ENCODE measurements at places on chromosomes 12 and 14. TPM values are rescaled to one million over a fixed set of nuclear protein-coding genes. Genes with fewer than 3 reads are reported as not detected.

RPGRIP1 gene
- polyA plus RNA-seq, result 0.93 TPM

ERP29 gene
- polyA plus RNA-seq, result 139 TPM

ANKRD33 gene
- polyA plus RNA-seq, result not detected

HOXC6 gene
- 1.2 TPM for polyA plus RNA-seq

VRTN gene
- polyA plus RNA-seq, result not detected

FAM161B gene
- 14.9 TPM for polyA plus RNA-seq

GMFB gene
- 65.6 TPM for polyA plus RNA-seq

KCNJ8 gene
- 26.7 TPM for polyA plus RNA-seq

IFNG-AS1 gene
- 0.12 TPM for polyA plus RNA-seq

AQP2 gene
- polyA plus RNA-seq, result 0.17 TPM

EGLN3 gene
- 44.4 TPM for polyA plus RNA-seq

CIT gene
- 28.9 TPM for polyA plus RNA-seq

GRCh38 chr12:110756611-110757010 lies 13.9 kb upstream of the PPP1CC start:
- no peak for DNase-seq

DNA sequence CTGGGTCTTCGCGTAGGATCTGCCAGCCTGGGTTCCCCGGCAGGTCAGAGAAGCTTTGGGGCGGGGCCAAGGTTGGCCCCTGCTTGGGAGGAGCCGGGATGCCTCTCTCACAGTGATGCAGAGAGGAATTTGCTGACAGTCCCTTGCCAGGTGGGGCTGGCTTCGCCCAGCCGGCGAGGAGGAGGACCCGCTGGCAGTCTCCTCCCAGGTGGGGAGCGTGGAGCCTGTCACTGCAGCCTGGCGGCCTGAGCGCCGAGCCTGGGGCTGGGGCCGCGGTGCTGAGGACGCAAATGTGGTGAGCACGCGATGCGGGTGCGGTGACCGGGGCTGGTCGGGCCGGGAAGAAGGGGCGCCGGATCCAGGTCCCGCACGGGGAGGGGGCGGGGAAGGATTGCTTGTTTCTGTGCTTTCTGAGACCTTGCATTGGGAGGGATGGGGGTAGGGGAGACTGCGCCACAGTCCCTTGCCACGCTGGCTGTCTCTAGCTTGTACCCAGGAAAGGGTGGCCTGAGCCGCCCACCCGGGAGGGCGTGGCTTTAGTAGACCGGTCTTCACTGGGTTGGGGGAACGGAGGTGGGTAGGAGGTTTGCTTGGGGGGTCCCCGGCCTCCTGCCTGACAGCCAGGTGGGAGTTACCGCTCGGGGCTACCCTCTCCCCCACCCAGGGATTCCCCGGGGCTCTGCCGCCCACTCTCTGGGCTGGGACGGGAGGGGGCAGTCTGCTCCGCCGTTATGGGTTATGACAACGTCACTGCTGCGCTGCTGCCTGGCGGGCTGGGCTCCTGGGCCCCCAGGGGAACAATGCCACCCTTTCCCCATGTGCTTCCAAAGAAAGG lies at the start of gene TMEM63C:
Gene TMEM63C (plus strand): TSS at position 196 of the 835 bp plus-strand sequence. CDS start 37,016 bp downstream, outside the sequence.
- DNase-seq, result no peak

DNA sequence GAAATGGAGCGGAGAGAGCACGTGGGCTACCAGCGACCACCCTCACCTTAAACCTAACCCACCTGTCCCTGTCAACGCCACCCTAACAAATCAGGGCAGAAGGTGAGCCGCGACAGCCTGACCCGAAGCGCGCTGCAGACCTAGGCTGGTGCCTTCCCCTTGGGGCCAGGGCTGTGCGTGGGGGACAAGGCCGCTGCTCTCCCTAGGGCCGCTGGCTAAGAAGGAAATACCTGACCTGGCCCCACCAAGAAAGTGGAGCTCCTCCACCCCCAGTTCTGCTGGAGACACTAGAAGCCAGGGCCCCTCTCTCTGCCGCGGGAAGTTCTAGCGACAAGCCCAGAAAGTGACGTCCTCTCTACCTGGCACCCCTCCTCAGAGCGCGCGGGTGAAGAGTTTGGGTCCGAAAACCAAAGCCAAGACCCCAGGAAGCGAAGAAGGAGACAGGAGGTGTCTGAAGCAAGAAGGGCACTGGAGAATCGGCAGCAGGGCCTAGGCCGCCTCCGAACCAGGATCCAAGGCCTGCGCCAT lies 7.5 kb downstream of the SIX1 start:
- DNase-seq, result no peak

- DNase-seq, result no peak
Measured at GRCh38 chr14:103296987-103297386, 37.0 kb upstream of the EIF5 start.

- peak; percentile 19 for DNase-seq
Measured at GRCh38 chr14:51479584-51480325, 172.0 kb upstream of the FRMD6 start.

- DNase-seq, result no peak
Measured at GRCh38 chr12:72748971-72749370, 476.8 kb downstream of the TRHDE start.

- DNase-seq, result no peak
Measured at GRCh38 chr12:102408487-102409297, 71.7 kb downstream of the IGF1 start.

DNA sequence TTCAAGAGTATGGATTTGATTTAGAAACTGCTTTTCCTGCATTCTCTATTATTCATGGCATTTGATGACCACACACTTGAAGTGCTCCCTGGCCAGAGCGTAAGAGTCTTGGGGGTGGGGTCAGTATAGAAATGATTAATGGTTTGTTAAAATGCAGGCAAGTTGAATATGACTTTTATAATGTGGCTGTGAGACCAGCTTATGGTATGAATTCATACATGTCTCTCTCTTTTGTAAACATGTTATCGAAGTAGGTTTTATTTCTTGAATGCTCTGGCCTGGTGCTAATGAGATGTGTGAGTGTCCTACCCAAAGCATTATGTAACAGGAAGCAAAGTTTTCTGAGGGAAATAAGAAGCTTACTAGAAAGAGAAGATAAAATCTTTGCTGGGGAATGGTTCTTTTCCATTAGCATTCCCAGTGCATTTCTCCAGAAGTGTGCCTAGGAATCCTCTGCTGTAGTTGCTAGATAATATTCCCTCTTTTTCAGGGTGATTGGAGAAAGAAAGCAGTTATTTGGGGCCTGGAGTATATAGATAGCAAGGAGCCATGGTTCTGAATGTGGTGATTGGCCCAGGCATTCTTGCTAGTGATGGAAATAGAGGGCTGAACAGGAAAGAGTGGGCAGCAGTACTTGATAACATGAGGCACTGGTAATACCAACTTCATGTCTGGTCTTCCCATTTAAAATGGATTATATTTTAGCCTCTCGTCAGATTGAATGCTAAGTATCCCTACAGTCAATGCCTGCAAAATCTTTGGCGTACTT lies 289.7 kb downstream of the RAD51B start:
- DNase-seq, result no peak

- no peak for DNase-seq
Measured at GRCh38 chr14:38502239-38502638, 246.3 kb upstream of the CLEC14A start.

DNA sequence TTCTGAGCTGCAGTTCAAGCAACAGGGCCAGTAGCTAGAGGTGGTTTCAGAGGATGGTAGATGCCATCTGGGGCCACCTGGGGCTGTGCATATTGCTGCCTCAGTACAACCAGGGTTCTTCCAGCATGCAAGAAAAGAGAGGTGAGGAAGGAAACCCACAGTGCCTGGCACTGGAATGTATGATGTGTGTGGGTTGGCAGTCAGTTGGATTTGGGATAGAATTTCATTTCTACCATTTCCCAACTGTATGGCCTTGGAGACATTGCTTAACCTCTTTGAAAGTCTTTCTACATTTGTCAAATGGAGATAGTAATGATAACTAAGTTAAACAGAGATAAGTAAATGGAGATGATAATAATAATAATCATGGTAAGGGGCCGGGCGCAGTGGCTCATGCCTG lies 10.2 kb upstream of the LRRC10 start:
- DNase-seq, result no peak

- DNase-seq, result no peak
Measured at GRCh38 chr14:81295958-81296923, 75.5 kb upstream of the GTF2A1 start.

GRCh38 chr12:132728502-132728901 lies 17.9 kb downstream of the PGAM5 start:
- no peak for DNase-seq

DNA sequence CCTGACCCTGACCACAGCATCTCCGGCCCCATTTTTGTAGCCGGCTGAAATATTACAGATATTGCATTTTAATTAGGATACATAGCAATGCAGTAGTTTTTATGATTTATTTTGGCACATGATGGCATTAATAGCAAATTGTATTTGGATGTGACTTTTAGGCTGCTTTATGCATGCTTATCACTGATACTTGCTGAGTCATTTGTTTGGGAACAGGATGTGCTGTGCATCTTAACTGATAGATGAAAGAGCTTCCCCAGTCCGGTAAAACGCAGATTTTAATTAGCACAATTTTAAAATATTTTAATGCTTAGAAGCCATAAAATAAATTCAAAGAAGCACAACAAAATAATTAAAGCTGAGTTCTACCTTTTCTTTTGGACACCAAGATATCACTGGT lies 90.7 kb downstream of the OTOGL start:
- DNase-seq, result no peak

- no peak for DNase-seq
Measured at GRCh38 chr12:62914443-62915203, 20.3 kb downstream of the PPM1H start.

GRCh38 chr12:94792693-94793092 lies 142.3 kb upstream of the TMCC3 start:
- DNase-seq, result peak; percentile 76

GRCh38 chr12:89072294-89073026 lies 279.8 kb downstream of the DUSP6 start:
- DNase-seq, result no peak

GRCh38 chr12:101379149-101379548 lies 28.4 kb downstream of the ARL1 start:
- DNase-seq, result no peak

DNA sequence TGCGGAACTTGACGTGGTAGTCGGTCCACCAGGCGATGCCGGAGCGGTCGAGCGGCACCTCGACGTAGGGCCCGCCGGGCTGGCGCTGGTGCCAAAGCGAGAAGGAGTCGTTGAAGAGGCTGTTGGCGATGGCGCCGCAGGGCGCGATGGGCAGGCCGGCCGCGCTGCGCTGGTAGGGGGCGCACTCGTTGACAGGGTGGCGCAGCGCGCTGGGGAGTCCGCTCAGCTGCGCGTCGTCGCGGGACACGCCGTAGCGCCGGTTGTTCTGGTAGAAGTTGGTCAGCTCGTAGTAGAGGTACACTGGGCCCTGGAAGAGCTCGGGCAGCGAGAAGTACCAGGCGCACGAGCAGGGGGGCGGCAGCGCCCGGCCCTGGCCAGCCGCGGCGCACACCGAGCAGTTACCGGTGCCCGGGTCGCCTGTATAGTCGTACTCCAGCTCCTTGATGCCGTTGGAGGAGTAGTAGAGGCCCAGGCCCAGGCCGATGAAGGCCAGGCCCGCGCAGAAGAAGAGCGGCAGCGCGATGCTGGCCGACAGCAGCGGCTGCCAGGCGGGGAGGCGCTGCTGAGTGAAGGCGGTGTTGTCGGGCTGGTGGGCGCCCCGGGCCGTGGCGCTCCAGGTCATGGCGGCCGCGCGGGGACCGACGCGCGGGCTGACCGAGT lies 482 bp downstream of the TMEM30B start:
- peak; percentile 65 for DNase-seq

GRCh38 chr12:109671502-109671901 lies 42.1 kb upstream of the FAM222A start:
- DNase-seq, result no peak

DNA sequence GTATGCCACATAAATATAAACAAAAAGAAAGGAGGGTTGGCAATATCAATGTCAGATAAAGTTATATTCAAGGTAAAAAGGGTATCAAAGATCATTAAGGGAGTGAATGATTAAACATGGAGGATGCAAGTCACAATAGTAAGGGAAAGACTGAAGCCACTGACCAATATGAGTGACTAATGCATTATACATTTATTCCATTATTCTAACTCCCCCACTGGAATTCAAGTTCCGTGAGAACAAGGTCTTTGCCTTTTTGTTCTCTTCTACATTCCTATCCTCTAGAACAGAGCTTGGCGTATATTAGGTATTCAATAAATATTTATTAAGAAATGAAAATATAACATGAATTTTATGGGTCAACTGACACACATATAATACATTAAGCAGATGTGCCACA lies 30.7 kb downstream of the MAP4K5 start:
- no peak for DNase-seq

DNA sequence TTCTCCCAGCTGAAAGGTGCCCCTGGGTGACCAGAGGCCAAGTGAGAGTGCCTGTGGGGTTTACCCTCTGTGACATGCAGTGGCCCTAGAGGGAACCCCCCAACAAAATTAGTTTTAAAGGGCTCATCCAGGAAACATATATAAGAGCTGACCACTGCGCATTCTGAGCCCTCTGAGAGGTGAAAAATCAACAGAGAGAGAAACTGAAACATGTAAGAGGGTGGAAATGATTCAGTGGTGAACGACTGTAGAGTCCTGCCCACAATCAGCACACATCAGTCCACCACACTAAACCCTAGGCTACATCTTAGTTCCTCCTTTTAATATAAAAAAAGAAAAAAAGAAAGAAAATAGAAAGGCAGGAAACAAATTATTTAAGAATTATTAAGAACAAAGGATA lies 21.0 kb upstream of the ACSM4 start:
- no peak for DNase-seq

- DNase-seq, result no peak
Measured at GRCh38 chr14:104881369-104881979, 16.4 kb downstream of the CEP170B start.

GRCh38 chr12:123270214-123271000 lies 1.2 kb downstream of the CDK2AP1 start:
- no peak for DNase-seq
